ENCODE measurements at places on chromosomes 5 and 9.

- no peak for DNase-seq
These were observed 418.3 kb downstream of the HCN1 start for GRCh38 chr5:45277860-45278259.

DNA sequence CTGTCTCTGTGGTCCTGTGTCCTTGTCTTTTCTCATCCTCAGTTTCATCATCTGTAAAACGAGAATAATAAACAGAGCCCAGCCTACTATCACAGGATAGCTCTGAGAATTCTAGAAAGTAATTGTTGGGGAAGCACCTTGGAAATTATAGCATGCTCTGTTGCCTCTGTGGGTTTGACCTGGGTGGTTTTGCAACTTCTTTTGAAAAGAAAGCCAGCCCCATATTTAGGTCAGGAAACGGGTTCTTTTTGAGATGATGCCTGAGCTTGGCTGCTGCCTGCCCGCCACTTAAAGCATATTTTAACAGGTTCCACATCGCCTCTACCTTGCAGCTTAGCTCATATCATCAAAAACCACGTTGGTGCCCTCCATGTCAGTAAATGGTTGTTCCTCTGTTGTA lies 111.1 kb downstream of the TLR4 start:
- DNase-seq: no peak

DNA sequence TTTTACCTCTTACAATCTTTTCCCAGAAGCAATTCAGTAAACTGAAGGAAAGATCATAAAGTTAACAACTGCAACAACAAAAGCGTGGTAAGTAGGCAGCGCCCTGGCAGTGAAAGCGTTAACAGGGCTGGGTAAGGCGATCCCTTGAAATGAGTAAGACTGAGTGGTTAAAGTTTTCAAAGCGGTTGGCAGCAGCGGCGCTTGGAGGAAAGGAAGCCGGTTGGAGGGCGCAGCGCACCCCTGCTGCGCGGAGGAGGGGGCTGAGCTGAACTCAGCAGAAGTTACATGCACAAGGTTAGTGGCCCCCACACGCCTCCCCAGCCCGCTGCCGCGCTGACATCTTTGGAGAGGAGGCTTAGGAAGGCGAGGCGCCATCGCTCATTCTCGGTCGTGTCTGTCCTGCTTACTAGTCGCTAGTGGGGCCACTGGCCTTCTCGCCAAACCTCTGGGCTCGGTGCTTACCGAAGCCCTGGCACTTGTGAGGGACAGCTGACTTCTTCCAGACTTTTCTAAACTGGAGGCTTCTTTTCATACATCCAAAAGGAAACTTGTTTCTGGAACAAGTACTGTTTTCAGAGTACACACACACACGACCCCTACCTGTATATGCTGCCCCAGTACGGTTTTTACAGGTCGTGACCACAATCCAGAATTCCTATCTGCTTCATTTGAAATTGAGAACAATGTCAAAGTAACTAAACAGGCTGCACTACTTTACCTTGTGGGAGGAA lies at the start of gene SH3RF2:
TSS of gene SH3RF2 (plus strand) at position 178 of the 731 bp plus-strand sequence. CDS start 1,351 bp downstream, outside the sequence.
- no peak for DNase-seq

DNA sequence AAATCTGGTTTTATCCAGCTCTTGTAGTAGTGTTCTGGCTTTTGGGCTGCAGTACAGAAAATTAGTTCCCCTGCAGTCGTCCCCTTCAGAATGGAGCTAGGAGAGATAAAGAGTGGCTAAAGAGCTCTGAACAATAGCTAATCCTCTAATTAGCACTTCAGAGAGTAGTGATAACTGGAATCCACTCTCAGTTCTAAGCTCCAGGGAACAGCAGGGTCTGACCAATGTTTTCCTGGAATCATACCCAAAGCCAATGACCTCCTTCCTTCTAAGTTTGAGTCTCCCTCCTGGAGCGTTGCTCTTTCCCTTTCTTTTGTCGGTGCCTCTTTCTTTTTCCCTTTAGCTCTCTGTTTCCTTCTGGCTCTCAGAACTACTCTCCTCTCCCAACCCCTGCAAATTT lies 47.4 kb downstream of the MFAP3 start:
- DNase-seq: no peak

- no peak for DNase-seq
These were observed 78.4 kb downstream of the TSPAN17 start for GRCh38 chr5:176725521-176726280.

GRCh38 chr9:38414040-38414723 lies 10.1 kb downstream of the IGFBPL1 start:
- DNase-seq: no peak

- DNase-seq: no peak
These were observed 17.6 kb upstream of the MUSK start for GRCh38 chr9:110650991-110651411.

GRCh38 chr9:19101203-19101602 lies 1.5 kb downstream of the HAUS6 start:
- no peak for DNase-seq

- no peak for DNase-seq
These were observed 1.1 kb upstream of the OBP2B start for GRCh38 chr9:133210202-133210532.

GRCh38 chr9:116671605-116672004 lies 15.5 kb upstream of the TRIM32 start:
- DNase-seq: no peak

DNA sequence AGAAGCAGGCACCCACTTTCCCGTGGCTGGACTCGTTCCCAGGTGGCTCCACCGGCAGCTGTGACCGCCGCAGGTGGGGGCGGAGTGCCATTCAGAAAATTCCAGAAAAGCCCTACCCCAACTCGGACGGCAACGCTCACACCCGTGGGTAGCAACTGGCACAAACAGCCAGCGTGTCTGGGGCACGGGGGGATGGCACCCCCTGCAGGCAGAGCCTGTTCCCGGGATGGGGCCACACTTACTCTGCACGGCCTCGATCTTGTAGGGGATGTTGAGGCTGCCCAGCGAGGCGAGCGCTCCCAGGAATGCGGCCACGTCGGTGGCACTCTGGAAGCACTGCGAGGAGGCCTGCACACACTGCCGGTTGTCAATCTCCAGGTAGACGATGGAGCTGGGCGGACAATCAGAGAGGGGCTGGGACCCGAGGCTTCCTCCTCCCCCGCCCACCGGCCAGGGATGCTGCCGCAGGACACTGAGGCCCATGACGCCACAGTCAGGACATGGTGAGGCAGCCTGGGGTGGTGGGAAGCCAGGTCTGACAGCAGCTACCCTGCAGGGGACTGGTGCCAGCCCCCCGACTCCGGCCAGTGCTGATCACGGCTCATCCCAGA lies 20.2 kb upstream of the SEC16A start:
- no peak for DNase-seq

DNA sequence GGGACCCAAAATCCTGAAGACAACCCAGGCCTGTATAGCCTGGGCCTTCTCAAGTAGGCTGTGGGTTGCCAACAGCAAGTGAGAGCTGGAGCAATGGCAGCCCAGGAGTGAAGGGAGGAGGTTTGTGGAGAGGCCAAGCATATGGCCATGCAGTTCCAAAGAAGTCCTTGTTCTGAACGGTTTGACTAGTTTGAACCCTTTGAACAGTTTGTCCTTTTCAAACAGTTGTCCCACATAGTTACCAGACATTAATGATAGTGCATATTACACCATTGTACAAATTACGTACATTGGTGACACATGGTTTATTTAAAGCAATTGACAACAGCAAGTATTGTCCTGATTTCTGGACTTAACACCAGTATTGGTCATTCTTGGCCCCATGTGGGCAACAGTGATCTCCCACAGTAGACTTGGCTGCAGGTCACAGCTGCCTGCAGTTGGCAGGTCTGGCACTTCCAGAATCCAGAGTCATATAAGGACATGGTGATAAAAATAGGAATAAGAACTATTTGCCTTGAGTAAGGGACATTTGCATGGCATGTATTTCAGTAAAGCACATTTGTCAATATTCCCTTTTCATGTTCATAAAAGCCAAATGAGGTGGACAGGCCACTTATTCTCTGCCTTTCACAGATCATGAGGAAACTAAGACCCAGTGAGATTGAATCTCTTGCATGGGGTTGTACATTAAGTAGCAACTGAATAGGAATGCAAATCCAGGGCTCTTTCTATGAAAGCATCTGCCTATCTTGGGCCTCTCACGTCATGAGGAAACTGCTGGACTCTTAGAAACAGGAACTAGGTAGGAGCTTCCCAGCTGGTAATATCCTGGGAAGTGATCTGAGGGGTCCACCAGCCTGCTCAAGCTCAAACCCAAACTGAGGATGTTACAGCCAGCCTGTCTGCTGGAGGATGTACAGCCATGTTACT lies 30.3 kb downstream of the SLC25A48 start:
- no peak for DNase-seq

DNA sequence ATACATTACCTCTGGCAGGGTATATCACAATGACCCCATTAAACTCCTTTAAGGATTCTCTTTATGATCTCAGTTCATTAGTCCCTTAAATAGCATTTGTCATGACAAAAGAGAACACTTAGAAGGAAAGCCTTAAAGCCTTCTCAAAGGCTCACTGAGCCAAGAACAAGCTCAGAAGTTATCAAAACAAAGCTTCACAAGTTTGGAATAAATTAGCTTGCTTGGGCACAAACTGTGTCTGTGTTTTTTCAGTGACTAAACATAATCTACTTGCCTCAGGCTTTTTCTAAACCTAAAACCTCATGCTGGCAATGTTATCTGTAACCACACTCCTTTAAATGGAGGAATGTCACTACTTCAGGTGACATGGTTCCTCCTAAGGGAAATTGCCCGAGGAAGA lies 1114.9 kb upstream of the C9orf72 start:
- DNase-seq: no peak

DNA sequence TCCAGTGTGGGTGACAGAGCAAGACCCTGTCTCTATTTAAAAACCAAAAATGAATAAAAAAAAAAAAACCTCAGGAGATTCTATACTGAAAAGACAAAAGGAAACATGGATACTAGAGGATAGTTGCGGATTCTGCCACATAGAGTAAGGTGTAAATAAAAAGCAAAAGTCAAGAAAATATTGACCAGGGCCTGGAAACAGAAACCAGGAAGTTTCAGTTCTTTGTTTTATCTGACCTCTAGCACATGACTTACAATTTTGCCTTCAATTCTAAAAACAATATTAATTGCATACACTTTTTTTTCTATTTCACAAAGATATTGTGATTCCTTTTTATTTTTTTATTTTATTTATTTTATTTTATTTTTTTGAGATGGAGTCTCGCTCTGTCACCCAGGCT lies 96.2 kb upstream of the NMUR2 start:
- DNase-seq: no peak

DNA sequence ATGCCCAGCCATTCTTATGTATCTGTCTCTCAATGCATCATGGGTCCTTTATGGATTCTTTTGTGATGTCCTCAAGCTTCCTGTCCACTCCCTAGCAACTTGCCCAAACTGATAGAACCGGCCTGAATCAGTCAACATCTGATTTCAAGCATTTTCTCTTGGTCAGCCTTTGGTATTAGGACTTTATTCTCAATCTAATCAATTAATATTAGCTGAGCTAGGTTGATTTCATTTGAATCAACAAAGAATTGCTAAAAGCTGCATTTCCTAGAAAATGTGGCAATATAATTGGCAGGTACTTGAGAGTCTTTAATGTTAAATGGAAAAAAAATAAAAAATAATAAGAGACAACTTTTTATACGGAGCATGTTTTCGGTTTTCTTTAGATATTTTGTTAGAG lies 121.8 kb downstream of the GHR start:
- DNase-seq: no peak

DNA sequence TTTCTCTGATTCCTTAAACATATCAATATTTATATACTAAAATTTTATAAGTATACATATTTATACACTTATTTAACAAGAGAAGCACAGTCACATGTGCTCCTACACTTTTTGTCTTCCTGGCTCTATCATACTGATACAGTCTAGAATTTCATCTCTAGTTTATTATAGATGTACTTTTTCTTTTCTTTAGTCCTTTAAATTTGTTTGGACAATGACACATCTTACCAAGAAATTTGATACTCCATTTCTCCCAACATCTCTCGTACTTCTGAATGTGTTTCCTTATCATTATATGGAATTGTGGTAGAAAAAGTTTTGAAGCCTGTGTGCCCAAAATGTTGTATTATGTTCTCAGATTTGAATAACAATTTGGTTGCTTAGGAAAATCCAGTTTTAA lies 104.6 kb downstream of the DMRT2 start:
- DNase-seq: no peak

DNA sequence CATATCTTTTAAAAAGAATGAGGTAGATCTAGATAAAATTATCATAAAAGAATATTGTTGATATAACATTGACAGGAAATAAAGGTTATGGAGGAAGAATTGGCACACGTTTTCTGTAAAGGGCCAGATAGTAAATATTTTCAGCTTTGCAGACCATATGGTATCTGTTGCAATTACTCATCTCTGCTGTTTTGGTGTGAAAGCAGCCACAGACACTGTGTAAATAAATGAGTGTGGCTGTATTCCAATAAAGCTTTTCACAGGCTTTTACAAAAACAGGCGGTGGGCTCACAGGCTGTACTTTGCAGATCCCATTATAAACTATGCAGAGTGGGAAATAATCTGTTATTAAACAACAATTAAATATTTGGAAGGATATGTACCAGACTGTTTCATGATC lies 87.4 kb downstream of the SGCD start:
- DNase-seq: no peak

- no peak for DNase-seq
These were observed 73.1 kb upstream of the FST start for GRCh38 chr5:53407373-53407772.

- DNase-seq: no peak
These were observed 67.9 kb upstream of the PANK3 start for GRCh38 chr5:168647083-168647482.

- no peak for DNase-seq
These were observed 76.1 kb downstream of the SLC1A3 start for GRCh38 chr5:36682499-36682898.

- no peak for DNase-seq
These were observed 13.7 kb downstream of the TUT7 start for GRCh38 chr9:86340356-86341006.

DNA sequence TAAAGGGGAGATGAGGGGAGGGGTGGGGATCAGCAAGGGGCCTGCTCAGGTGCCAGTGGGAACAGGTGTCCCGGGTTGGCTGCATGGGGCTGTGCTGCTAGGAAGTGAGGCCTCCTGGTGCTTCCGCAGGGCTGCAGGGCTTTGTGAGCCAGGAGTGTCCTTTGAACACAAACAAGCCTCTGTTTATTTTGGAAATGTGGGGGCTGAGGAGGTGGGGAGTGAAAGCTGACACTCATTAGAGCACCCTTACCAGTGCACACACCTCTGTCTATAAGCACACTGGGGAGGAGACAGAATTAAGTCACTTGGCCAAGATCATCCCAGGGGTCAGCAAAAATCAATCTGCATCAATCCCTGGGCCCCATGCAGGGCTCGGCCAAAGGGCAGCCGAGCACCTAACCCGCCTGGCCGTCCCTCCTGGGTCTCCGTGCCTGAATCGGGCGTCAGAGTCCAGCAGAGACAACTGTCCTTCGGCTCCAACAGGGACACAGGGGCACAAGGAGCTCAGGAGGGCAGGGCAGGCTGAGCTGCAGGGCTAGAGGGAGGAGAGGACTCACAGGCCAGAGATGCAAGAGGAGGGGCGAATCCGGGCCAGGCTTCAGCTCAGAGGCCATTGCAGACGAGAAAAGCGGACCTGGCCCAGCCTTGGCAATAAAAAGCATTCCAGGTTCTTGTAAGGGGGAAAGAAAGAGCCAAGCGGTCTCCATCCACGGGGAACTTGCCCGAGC lies 99.8 kb downstream of the VAV2 start:
- no peak for DNase-seq

Measured in memory B cell (primary cell).